ENCODE measurements at places on chromosomes 11 and 22.

- no peak for DNase-seq
Observed at GRCh38 chr22:42069801-42070516, 653 bp downstream of the NAGA start.

GRCh38 chr11:85889676-85890579 is 34.7 kb downstream of the CCDC83 start:
- DNase-seq: no peak

DNA sequence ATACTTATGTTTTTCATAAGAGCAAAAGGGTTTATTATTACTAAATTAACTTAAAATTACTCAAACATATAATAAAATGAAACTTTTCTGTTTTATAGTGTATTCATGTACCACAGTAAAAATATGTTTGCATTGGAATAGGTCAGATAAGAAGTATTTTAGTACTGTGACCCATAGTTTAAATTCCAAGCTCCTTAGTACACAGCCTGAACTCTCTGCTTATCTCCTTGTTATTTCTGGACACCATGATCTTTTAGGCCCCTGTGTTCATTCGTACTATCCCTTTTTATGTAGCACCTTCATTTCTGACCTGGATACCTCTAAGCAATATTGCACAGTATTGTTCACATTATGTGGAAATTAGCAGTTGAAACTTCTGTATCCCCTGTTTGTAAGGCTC is 296.7 kb upstream of the SYN3 start:
- DNase-seq: no peak

DNA sequence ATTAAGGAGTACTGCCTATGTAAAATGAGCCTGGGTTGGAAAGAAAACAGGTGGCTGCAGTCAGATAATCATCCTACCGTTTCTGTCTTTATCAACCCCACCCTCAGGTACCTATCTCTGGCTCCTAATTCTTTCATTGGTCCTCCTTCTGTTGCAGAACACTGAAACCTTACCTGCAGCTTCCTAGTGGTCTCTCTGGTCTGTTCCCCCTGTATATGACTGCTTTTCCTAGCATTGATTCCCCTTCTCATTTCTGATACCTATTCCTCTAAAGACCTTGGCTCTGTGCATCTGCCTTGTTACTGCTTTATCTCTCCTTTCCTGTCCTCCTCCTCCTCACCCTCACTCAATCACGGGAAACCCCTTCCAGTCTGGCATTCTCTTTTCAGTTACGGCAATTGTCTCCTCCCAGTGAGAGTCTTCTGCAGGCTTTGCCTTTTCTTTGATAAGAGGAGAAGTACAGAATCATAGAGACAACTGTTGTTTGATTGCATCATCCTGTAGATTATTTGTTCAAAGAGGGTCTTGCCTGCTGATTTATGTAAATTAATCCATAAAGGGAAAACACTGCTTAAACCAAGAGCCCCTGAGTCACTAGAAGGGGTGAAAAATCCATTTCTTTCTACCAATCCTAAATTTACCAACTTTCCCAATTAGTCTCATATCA is 301.2 kb downstream of the AASDHPPT start:
- no peak for DNase-seq

GRCh38 chr22:49769691-49770546 is 57.8 kb downstream of the BRD1 start:
- DNase-seq: no peak

GRCh38 chr11:72743321-72744221 is 8.6 kb downstream of the ARAP1 start:
- no peak for DNase-seq

GRCh38 chr11:14312736-14313438 is 46.1 kb downstream of the RRAS2 start:
- no peak for DNase-seq
